HFFc6 (cell line): ENCODE measurements at places on chromosomes 2 and 18. TPM values are rescaled to one million over a fixed set of nuclear protein-coding genes. Genes with fewer than 3 reads are reported as not detected.

ESPNL gene
- 1.0 to 3.6 TPM (median 1.2 TPM) in 3 replicates for total RNA-seq

VIT gene
- total RNA-seq: 4.7 to 11.4 TPM (median 7.9 TPM) in 3 replicates

CD8B2 gene
- not detected in 3 replicates for total RNA-seq

SERPINB11 gene
- not detected in 3 replicates for total RNA-seq

POMC gene
- not detected in 2 replicates for total RNA-seq

SCRN3 gene
- 26.4 to 29.3 TPM (median 27.2 TPM) in 3 replicates for total RNA-seq

FOXD4L1 gene
- 0.17 TPM in 1 of 3 replicates, not detected in the others for total RNA-seq

NUP35 gene
- 7.3 to 14.1 TPM (median 13.4 TPM) in 3 replicates for total RNA-seq

RESP18 gene
- not detected in 3 replicates for total RNA-seq

ANTXR1 gene
- total RNA-seq: 116 and 119 TPM in 2 replicates

SEMA4F gene
- 15.0 to 16.5 TPM (median 15.5 TPM) in 3 replicates for total RNA-seq

ATOH8 gene
- 35.5 to 50.7 TPM (median 43.3 TPM) in 3 replicates for total RNA-seq

MPPE1 gene
- 26.6 and 26.9 TPM in 2 replicates for total RNA-seq

CCDC93 gene
- 13.1 to 15.9 TPM (median 14.8 TPM) in 3 replicates for total RNA-seq

GAD1 gene
- total RNA-seq: 0.32 TPM in 1 of 3 replicates, not detected in the others

PTPRN gene
- 6.5 to 18.3 TPM (median 8.9 TPM) in 3 replicates for total RNA-seq

REG1B gene
- not detected in 3 replicates for total RNA-seq

DNER gene
- 0.12 to 3.0 TPM in 2 of 3 replicates, not detected in the other for total RNA-seq

RND3 gene
- total RNA-seq: 451 to 655 TPM (median 610 TPM) in 3 replicates

THUMPD2 gene
- 5.3 to 7.1 TPM (median 6.0 TPM) in 3 replicates for total RNA-seq

RIT2 gene
- not detected in 3 replicates for total RNA-seq

CCBE1 gene
- total RNA-seq: 136 to 207 TPM (median 174 TPM) in 3 replicates

C2orf92 gene
- total RNA-seq: 1.1 to 2.6 TPM (median 2.0 TPM) in 3 replicates

SERPINB13 gene
- not detected in 3 replicates for total RNA-seq

SCYGR4 gene
- not detected in 3 replicates for total RNA-seq

KIAA2012 gene
- total RNA-seq: 0.23 to 0.24 TPM (median 0.24 TPM) in 3 replicates

DES gene
- 0.09 to 0.31 TPM (median 0.19 TPM) in 3 replicates for total RNA-seq

RMND5A gene
- 5.5 and 12.7 TPM in 2 replicates for total RNA-seq

CD207 gene
- not detected in 3 replicates for total RNA-seq

CCDC68 gene
- 0.05 to 0.45 TPM (median 0.33 TPM) in 3 replicates for total RNA-seq

GIGYF2 gene
- 42.5 to 46.3 TPM (median 42.6 TPM) in 3 replicates for total RNA-seq

EPG5 gene
- 46.3 to 68.8 TPM (median 59.7 TPM) in 3 replicates for total RNA-seq

TGFA gene
- total RNA-seq: 0.14 to 0.38 TPM in 2 of 3 replicates, not detected in the other

PLB1 gene
- total RNA-seq: 0.75 to 0.95 TPM (median 0.82 TPM) in 3 replicates

CHRNG gene
- not detected in 3 replicates for total RNA-seq

FIGN gene
- 1.6 to 3.4 TPM (median 2.8 TPM) in 3 replicates for total RNA-seq

CD226 gene
- 0.25 to 0.88 TPM (median 0.32 TPM) in 3 replicates for total RNA-seq

UGT1A6 gene
- not detected in 3 replicates for total RNA-seq

ZNF804A gene
- 0.03 TPM in 1 of 2 replicates, not detected in the other for total RNA-seq

FAM228A gene
- not detected in 3 replicates for total RNA-seq

RTP5 gene
- total RNA-seq: not detected in 3 replicates

GKN2 gene
- total RNA-seq: not detected in 3 replicates

B4GALT6 gene
- not detected in 2 replicates for total RNA-seq

SF3B6 gene
- 121 to 128 TPM (median 125 TPM) in 3 replicates for total RNA-seq

EVX2 gene
- not detected in 3 replicates for total RNA-seq

LONRF2 gene
- not detected in 3 replicates for total RNA-seq

KIF5C gene
- total RNA-seq: 0.35 to 0.96 TPM (median 0.87 TPM) in 3 replicates

MOB4 gene
- 30.1 to 40.7 TPM (median 31.5 TPM) in 3 replicates for total RNA-seq

KDSR gene
- total RNA-seq: 59.1 to 82.0 TPM (median 63.3 TPM) in 3 replicates

ZNF519 gene
- total RNA-seq: 2.5 to 3.2 TPM (median 2.8 TPM) in 3 replicates

DNAH7 gene
- 0.17 to 0.45 TPM (median 0.28 TPM) in 3 replicates for total RNA-seq

MOB1A gene
- 95.4 and 98.5 TPM in 2 replicates for total RNA-seq
